ENCODE measurements at places on chromosomes 4 and X.

DNA sequence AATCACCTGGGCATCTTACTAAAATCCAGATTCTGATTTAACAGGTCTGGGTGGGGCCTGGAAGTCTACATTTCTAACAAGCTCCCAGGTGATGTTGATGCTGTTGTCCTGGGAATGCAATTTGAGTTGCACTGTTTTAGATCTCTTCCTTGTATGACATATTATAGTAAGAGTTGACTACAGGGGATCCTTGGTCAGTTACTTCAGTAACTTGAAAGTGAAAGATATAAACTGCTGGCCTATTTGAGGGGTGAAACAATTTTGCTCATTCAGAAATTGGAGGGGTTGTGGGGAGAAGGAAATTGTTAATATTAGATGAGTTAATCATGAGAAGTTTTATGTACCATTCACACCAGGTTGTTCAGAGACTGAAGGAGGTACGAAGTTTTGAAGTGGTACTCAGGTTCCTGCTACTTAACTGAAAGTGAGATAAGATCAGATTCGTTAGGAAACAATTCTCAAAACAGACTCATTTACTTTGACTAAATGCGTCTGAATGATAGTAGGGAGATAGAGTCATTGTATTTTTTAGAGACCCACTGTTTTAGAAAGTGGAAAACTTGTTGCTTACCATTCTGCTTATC lies 12.5 kb downstream of the SH2D1A start:
- no peak for DNase-seq

DNA sequence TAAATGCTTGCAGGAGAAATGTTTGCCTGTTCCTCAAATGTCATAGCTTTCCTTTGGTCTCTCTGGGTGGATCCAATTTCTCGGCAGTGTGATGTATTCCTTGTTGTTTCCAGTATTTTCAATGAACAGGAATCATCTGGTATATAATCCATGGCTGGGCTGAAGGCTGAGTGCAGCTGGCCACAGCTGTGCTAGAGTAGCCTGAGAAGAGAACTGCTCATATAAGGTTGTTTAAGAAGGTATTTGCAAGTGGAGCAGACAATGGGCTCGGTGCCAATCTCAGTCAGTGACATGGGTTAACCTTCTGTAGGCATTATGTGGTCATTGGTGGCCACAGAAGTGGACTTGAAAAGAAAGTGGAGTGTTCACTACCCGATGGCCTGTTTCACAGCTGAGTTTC lies 390.3 kb downstream of the SPRY1 start:
- DNase-seq, result no peak

DNA sequence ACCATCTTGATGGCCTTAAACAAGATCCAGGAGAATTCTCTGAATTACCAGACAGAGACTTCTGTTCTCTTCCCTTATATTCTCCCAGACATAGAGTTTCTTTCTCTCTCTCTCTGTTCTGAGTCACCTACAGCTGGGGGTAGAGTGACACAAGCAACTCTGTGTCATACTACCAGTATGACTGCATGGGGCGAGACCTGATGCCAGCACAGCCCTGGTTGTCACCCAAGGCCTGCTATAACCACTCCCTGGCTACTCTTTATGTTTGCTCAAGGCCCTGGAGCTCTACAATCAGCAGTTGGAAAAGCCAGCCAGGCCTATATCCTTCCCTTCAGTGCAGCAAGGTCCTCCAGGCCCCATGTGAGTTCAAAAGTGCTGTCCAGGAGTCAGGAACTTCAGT lies 114.2 kb upstream of the TENT5D start:
- no peak for DNase-seq

GRCh38 chr4:175542786-175543185 lies 269.3 kb downstream of the GPM6A start:
- DNase-seq, result no peak

GRCh38 chr4:82223715-82224114 lies 150.1 kb downstream of the HNRNPD start:
- DNase-seq, result no peak

GRCh38 chrX:1221296-1221845 lies 8.9 kb upstream of the CRLF2 start:
- DNase-seq, result no peak

- no peak for DNase-seq
Measured at GRCh38 chr4:161936625-161937550, 226.9 kb downstream of the FSTL5 start.

DNA sequence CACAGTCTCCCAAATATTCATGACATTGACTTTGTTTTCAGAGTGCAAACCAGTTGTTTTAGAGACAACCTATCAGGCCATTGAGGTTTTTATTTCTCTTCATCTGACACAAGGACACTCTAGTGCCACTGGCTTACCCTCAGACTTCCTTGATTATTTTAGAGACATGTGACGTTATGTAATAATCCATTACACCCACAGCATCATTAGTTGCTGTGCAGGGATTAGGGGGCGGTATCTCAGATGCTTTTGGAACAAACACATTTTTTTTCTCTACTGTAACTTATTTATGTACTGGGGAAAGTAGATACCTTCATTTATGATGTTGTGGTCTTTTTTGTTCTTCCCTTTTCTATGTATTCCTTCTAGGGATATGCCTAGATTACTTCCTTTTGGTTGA lies 2293.1 kb downstream of the PCDH7 start:
- DNase-seq, result no peak

DNA sequence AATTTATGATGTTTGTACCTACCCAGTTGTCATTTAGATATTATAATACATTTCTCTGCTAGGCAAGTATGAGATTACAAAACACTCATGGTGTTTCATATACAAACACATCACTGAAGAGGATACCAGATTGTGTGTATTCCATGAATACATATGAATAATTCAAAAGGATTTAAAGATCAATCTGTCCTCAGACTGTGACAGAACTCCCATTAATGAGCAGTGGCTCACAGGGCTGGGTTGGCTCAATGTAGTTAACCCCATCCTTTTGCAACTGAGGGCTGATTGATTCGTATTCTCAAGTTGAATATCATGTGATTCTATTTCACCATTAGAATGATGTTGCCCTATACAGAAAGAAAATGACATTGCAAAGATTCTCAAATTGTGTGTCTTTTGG lies 79.6 kb upstream of the SPANXN2 start:
- no peak for DNase-seq

DNA sequence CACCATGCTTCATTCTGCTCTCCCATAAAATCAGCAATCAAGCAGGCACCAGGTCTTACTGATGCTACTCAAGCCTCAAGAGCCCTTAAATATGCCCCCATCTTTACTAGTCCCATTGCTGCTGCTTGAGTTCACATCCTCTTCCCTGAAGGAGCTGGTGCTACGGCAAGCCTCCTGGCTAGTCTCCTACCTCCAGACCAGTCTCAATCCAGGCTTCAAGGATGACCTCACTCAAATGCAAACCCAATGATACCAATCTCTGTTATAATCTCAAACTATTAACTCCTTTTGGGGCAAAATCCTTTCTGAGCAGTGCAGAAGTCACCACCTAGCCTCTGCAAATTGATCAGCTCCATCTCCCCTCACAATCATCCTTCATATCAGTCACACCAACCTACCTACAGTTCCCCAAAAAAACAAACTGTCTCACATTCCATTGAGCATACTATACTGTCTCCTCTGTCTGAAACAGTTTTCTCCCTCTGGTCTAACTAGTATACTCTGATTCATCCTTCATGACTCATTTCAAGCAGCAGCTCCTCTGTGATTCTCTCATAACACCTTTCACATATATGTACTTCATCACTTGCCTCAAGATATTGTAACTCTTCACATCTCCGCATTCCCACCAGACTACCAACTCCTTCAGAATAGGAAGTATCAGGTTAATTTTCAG lies 30.0 kb downstream of the PAPSS1 start:
- no peak for DNase-seq

DNA sequence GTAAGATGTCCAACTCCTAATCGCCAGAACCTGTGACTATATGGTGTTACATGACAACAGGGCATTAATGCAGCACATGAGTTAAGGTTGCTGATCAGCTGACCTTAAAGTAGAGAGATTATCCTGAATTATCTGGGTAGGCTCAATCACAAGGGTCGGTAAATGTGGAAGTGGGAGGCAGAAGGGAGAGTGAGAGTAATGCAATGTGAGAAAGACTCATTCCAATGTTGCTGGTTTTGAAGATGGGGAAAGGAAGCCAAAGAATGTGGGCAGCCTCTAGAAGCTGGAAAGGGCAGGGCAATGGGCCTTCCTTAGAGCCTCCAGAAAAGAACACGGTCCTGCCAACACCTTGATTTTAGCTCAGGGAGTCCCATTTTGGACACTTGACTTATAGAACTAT lies 67.4 kb downstream of the STX18 start:
- no peak for DNase-seq

DNA sequence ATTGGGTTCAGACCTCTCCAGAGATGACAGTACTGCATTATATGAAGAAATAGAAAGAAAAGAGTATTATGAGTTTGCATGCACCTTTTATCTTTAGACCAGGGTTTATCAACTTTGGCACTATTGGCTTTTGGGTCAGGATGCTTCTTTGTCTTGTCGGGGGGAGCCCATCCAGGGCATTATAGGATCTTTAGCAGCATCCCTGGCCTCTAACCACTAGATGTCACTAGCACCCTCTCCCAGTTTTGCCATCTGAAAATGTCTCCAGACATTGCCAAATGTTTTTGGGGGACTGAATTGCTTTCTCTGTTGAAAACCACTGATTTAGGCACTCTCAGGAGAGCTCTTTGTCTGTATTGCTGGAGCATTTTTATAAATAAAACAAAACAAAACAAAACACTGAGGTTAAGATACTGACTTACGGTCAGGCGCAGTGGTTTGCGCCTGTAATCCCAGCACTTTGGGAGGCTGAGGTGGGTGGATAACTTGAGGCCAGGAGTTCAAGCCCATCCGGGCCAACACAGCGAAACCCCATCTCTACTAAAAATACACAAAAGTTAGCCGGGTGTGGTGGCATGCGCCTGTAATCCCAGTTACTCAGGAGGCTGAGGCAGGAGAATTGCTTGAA lies 23.6 kb downstream of the CA5B start:
- DNase-seq, result no peak

DNA sequence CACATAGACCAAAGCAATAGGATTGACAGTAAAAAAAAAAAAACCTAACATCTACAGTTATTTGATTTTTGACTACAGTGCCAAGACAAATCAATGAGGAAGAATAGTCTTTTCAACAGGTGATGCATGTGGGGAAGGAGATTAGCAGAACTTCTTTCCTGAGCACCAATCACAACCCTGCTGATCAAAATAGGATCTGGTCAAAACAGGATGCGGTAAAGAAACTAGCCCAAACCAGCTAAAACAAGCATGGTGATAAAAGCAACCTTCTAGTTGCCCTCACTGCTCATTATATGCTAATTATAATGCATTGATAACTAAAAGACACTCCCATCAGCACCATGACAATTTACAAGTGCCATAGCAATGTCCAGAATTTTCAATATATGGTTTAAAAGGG lies 667.5 kb downstream of the GRXCR1 start:
- DNase-seq, result no peak

DNA sequence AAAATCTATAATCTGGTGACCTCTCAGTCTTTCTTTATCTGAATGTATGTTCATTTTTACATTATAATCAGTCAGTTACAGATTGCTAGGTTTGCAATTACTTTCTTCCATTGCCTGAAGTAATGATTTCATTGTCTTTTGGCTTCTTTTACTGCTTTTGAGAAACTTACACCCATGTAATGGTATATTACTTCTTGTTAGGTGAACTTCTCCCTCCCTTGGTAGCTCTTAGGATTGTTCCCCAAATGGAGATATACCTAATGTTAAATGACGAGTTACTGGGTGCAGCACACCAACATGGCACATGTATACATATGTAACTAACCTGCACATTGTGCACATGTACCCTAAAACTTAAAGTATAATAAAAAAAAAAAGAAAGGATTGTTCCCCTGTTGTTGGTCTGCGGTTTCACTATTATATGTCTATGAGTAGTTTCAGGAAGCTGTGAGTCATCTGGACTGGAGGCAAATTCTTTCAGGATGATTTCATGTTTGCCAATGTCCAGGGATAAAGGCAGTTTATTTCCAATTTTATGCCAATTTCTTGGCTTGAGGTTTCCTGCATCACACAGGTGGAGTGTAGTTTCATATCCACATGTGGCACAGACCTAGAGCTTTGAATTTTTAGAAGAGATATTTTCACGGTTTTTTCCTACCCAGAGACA lies 21.8 kb downstream of the SPANXC start:
- no peak for DNase-seq

DNA sequence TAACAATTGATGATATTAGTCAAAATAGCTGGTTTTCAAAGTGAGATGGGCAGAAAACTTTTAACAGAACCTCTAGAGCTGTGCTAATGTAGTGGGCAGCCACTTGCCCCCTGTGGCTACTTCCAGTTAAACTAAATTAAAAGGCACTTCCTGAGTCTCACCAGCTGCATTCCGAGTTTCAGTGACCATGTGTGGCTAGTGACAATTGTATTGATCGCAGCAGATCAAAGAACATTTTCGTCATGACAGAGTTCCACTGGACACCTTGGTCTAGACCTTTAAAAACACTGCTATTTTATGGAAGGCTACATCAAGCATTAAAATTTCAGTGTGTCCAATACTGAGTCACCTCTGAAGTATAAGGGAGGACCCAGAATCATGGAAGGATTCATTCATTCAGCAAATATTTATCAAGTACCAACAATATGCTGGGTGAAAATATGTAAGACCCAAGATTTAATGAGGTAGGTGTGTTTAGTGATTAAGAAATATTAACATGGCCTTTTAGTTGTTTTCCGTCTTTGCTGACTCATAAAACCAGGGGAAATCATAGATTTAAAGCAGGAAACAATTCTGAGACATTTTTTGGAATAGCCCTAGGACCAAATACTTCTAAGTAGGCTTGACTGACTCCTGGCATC lies 5.1 kb upstream of the FAT1 start:
- DNase-seq, result no peak

DNA sequence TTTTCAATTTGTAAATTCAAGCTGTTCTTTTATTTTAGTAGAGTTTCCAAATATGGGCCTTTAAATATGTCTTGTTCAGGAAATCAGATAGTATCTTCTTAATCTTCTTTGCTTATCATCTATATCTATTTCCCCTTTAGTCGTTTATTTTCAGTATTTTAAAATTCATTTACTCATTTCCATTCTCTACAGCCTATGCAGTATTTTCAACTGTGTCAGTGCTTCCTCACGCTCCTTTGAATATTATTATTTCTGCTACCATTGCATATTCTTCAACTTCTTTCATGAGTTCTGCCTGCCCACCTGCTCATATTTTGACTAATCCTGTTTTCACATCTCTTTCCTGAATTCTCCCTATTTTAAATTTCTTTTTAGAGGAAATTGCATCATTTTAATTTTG lies 185.4 kb downstream of the DKK2 start:
- DNase-seq, result no peak

DNA sequence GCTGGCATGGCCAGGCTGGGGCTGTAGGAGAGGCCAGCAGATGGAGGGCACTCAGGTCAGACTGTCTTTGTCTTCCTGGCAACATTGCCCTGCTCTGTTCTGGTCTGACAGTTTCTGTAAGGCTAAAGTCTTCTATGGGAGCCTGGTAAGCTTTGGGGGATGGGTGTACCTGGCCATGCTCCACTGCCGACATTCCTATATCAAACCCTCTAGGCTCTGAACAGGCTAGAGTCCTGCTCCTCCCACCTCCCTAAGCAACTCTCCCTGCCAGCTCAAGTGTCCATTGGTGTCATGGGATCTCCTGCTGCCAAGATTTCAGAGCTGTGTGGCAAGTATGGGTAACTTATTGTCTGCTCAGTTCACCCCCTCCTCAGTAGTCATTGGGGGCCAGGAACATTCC lies 163.5 kb upstream of the UGT8 start:
- DNase-seq, result no peak

Measured in activated CD8-positive, alpha-beta memory T cell treated with anti-CD3 and anti-CD28 coated beads for 1 hour (primary cell).